ENCODE measurements at places on chromosomes 5 and 9.

- peak; percentile 98 for DNase-seq
Observed at GRCh38 chr5:14190194-14191164, 47.3 kb downstream of the TRIO start.

DNA sequence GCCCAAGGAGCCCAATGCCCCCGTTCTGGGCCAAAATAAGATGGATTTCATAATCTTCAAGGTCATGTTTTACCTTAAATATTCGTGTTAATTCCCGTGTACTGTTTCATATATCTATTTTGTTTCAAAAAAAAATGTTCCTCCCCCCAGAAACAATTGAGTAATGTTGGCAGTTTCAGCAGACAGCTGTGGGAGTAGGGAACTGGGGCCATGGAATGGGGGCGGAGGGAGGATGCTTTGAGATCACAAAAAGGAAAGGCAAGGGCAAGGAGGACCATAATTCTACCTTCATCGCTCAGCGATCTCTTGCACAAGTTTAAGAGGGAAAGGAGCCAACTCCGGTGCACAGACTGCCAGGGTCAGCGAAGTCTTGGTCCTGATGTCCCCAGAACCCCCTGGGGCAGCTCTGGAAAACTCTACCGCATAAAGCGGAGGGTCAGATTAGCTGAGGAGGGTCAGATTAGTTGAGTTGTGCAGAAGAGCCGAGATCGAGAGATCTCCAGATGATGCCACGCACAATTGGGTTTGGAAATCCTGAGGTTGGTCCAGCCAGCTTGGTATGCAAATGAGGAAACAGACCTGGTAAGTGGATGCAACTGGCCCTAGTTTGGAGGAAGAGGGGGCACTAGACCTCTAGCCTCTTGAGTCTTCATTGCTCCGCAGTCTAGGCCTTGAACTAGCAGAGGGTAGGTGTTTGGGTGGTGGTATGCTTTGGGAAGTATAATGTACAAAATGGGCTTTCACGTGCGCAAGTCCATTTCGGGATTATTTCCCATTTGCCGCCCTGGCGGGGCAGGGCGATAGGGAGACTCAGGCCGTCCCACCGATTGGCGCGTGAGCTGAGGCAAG is 24.0 kb downstream of the CDKN2A start:
- DNase-seq, result no peak

DNA sequence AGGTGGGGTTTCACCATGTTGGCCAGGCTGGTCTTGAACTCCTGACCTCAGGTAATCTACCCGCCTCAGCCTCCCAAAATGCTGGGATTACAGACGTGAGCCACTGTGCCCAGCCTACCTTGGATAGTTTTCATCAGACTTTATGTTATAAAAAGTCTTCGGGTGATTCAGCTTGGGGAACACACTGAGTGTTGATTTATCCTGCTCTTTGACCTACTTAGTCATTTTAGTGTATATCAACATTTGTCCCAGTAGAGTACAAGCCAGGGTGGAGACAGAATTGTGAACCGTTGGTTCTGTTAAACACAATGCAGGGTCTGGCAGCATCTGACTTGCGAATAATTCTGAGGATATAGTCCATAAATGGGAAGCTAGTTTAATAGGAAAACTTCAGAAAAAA is 39.7 kb downstream of the NFX1 start:
- DNase-seq, result no peak

GRCh38 chr9:131577005-131578000 is 32.0 kb downstream of the PRRT1B start:
- no peak for DNase-seq

DNA sequence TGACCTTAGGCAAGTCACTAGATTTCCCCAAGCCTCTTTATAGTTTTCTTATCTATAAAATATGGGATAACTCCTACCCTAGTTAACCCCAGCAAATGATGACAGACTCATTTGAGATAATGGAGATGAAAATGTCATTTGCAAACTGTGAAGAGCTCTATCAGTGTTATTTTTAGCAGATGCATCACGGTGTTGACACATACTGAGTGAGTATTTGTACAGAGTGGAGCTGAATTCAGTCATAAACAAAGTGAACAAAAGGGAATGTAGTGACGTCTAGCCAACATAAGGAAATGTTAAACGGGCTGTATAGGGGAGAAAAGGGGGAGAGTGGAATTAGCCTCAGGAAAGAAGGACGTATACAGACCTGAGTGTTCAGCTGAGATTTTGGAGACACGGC is 75.9 kb downstream of the NMUR2 start:
- no peak for DNase-seq

DNA sequence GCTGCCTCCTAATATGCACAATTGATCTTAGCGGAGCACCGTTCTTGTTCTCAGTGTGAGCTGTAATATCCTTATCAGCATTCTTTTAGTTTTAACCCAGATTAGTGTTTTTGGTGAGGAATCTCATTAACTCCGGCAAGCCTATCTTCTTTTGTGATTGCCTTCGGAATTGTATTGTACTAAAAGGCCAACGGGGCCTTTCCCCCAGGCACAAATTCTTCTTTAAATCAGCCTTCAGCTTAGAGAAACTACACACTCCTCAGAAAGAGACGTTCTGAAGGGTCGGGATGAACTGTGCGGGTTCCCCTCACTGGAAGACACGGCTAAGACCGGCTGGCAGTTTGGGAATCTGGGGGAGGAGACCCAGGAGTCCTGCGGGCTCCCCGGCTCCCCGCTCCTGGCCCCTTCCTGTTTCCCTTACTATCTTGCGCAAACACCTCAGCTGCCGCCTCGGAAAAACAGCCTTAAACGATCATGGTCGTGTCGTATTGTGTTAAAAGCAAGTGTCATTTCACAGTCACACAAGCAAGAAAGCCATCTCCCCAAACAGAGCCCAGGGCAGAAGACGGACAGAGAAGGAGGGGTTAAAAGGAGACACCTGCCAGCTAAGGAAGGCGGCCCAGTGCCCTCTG is 353.1 kb upstream of the IRX2 start:
- no peak for DNase-seq

DNA sequence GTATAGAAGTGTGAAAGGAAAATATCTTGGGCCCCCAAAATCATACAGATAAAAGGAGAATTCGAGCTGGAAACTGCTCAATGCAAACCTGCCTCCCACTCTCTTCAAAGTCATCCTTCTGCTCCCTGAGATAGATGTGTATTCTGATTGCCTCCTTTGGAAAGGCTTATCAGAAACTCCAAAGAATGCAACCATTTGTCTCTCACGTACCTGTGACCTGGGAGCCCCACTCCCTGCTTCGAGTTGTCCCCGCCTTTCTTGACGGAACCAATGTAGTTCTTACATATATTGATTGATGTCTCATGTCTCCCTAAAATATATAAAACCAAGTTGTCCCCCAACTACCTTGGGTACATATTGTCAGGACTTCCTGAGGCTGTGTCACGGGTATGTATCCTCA is 163.8 kb downstream of the DIRAS2 start:
- DNase-seq, result no peak

GRCh38 chr5:86865256-86865785 is 247.6 kb downstream of the COX7C start:
- no peak for DNase-seq

- no peak for DNase-seq
Observed at GRCh38 chr9:94996641-94997040, 270.1 kb downstream of the AOPEP start.

DNA sequence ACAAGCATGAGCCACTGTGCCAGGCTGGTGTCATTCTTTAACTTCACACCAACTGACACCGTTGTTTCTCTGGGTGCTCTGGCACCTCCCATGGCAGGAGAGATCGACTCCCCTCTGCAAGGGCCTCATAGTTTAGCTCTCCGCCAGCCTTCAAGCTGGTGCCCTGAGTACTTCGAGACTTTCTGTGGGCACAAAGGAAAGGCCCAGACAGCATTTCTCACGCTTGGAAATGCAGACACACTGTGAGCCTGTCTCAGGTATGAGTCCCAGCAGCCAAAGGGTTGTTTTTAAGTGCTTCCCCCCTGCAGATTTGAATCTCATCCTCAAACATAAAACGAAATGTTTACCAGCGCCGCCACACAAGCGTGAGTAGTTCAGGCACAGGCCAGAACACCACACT is 11.1 kb upstream of the TCF7 start:
- DNase-seq, result no peak

- DNase-seq, result no peak
Observed at GRCh38 chr5:178583279-178583678, 6.9 kb downstream of the COL23A1 start.

- DNase-seq, result no peak
Observed at GRCh38 chr5:76657683-76658311, 34.6 kb upstream of the F2RL2 start.

DNA sequence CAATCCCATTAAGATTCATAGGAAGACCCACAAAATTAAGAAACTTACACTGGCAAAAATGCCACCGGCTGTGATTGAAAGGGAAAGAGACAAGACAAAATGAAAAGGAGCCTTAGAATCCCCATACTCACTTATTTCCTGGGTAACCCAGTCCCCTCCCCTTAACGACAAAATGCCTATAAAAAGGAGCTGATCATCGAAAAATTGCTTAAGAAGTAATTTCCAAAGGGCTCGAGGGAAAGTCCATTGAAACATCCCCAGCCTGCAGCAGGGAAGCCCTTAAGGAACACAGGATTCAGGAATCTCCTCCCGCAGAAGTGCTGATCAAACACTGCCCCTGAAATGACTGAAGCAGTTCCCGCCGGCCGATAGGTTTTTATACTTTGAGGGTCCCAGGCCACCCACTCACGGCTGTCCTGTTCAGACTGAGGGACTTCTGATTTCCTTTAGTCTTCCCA is 677 bp upstream of the ZNF79 start:
- no peak for DNase-seq

- no peak for DNase-seq
Observed at GRCh38 chr9:121797081-121797480, 145.6 kb downstream of the DAB2IP start.

DNA sequence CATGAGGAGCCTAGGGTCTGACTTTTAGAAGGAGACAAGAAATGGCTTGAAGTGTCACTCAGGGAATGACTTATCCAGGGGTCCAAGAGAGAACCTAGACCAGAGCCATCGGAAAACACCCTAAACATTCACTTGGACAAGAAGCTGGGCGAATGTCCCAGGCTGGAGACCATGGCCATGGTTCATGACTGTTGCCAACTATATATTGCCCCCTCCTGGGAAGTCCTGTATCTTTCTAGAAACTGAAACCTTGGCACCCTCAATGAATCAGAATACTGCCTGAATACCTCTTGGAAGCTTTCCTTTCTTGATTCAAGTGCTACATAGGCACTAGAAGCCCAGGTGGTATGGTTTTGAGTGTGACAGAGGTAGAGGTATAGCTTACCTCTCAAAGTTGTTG is 29.9 kb downstream of the TRMO start:
- DNase-seq, result no peak

- DNase-seq, result no peak
Observed at GRCh38 chr5:88550736-88551135, 282.1 kb upstream of the TMEM161B start.

DNA sequence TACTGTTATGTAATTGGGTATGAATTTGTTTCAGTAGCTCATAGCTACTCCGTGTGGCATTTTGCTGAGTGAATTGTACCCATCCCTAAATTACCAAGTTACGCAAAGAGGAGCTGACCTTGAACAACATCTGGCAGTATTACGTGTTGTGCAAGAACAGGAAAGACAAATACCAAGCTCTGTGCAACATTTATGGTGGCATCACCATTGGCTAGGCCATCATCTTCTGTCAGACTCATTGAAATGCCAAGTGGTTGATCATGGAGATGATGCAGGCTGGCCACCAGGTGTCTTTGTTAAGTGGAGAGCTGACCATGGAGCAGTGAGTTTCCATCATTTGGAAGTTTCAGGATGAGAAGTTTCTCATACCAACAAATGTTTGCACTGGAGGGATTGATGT is 15.0 kb downstream of the ZSWIM6 start:
- DNase-seq, result no peak

- no peak for DNase-seq
Observed at GRCh38 chr9:81683238-81683637, 6.1 kb downstream of the TLE1 start.

DNA sequence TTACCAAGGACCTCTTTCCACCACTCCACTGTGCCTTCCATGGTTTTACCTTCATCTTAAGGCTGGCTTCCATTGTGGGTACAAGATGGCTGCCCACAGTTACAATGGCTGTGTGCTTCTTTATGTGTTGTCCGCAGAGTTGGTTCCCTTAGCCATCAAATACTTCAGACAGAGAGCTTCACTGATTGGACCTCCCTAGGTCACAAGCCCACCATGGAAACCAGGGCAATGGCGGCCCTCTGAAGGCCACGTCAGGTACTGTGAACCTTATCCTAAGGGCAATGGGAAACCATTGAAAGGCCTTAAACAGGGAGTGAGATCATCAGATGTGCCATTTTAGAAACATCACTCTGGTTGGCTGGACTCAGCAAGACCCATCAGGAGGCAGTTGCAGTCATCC is 2.9 kb upstream of the ARHGEF39 start:
- no peak for DNase-seq

GRCh38 chr5:103037673-103038455 is 82.1 kb downstream of the GIN1 start:
- no peak for DNase-seq

DNA sequence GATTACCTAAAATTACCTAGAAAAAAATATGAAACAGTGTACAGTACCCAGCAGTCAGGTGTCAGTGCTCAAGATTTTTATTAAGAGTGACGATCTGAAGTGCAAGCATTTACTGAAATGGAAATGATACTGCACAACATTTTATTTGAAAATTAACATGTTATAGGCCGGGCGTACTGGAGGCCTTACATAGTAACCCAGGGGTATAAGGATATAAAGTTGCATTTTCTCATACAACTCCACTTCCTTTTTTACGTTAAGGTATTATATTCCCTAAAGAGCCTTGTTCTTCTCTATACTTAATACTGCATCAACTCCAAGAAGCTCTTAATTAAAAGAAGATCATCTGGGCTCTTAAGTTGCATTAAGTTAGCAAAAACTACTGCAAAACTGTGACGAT is 3.3 kb downstream of the MAT2B start:
- no peak for DNase-seq

- DNase-seq, result peak; percentile 10
Observed at GRCh38 chr9:6302417-6302816, 25.8 kb upstream of the TPD52L3 start.

DNA sequence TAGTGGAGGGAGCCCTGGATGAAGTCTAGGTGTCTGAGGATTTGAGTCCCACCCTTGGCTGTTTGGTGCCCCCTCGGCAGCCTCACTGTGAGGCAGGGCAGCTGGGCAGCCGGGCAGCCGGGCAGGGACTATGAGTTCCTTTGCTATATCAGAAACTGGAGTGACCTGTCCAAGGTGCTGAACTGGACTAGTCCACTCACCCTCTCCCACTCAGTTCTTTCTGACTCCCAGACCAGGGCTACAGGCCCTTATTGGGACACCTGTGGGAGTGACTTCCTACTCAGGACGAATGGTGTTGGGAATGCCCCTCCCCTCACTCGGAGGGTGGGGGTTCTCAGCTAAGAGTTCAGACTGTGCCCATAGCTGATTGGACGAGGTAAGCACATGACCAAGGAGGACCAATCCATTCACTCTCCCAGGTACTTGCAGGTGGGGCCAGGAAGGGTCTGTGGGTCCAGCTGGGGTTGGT is 34.1 kb upstream of the RAPGEF1 start:
- DNase-seq, result peak; percentile 9

- DNase-seq, result no peak
Observed at GRCh38 chr5:170283296-170283695, 14.3 kb downstream of the LCP2 start.

GRCh38 chr5:97851036-97851435 is 668.0 kb upstream of the RIOK2 start:
- no peak for DNase-seq

Measured in non-pigmented ciliary epithelial cell (primary cell).